Epithelial cell of proximal tubule (primary cell): ENCODE measurements at places on chromosomes 3 and 15. TPM values are rescaled to one million over a fixed set of nuclear protein-coding genes. Genes with fewer than 3 reads are reported as not detected.
A peak's percentile ranks its signal among the peaks of the same experiment; 100 is the strongest.

DNA sequence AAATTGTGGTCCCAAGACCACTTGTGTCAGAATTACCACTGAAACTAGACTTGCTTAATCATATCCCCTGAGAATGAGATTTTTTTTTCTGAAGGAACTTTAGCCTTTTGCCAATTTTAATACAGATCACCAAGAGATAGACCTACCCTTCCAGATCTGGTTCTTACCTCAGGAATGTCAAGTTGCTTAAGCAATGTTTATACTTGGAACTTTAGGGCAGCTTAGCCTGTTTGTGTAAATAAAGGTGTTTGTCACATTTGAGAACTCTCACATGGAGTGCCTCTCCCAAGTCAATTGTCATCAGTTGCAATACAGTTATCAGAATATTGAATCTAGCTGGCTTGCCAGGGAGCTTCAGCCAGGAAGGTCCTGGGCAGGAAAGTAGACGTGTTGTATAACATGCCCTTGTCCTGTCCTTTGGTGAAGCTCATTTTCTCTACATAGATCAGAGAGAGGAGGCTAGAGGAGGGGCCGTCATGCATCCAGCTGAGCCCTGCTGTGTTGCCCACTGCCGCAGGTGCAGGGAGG, 3.9 kb downstream of the GPD1L start:
- no peak for DNase-seq

GRCh38 chr15:74845581-74845980, 2.6 kb upstream of the ULK3 start:
- DNase-seq: no peak

GRCh38 chr3:196619223-196619622, 20.3 kb upstream of the NRROS start:
- DNase-seq: no peak

DNA sequence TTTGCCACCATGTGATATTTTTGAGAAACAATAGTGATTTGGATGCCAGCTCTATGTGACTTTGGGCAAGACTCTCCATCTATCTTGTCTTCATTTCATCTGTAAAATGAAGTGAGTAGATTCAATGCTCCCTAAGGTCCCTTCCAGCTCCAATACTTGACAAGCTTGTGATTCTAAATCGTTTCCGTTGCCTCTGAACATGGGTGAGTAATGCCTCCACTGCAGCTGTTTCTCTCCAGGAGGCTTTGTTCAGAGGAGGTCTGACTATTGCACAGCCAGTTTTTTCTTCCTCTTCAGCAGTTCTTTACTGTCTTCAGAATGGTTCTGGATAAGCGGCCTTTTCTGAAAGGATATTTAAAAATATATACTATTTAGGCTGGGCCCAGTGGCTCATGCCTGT, 14.8 kb upstream of the TMOD3 start:
- no peak for DNase-seq

- no peak for DNase-seq
These were observed 66.3 kb downstream of the CRYGS start for GRCh38 chr3:186477876-186478275.

GRCh38 chr3:127019449-127019848, 36.5 kb downstream of the PLXNA1 start:
- DNase-seq: no peak

DNA sequence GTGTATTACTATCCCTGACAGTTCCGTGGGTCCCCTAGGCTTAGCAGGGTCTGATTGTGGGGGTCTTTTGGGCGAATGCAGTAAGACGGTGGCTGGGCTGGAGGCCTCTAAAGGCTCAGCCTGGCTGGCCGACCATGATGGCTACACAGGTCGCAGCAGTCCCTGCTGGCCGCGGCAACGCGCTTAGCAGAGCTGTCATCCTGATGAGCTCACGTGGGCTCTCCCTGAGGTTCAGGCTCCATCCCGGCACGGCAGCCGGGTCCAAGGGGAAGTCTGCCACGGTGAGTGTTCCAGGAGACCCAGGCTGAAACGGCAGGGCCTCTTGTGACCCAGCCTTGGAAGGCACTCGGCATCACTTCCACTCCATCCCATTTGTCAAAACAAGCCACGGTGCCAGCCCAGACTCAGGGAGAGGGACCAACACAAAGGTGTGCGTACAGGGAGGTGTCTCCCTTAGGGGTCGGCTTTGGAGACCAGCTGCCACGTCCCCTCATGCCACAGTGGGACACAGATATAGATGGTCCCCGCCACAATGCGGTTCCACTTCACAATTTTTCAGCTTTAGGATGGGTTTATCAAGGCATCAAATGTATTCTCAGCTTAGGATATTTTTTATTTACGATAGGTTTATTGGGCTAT, 101.8 kb downstream of the XXYLT1 start:
- DNase-seq: no peak

- DNase-seq: peak; percentile 16
These were observed 19.8 kb downstream of the TUBGCP4 start for GRCh38 chr15:43390723-43391122.

- no peak for DNase-seq
These were observed 46.0 kb downstream of the FSIP1 start for GRCh38 chr15:39736412-39737195.

- DNase-seq: no peak
These were observed 85.7 kb downstream of the ST6GAL1 start for GRCh38 chr3:187015903-187016638.

DNA sequence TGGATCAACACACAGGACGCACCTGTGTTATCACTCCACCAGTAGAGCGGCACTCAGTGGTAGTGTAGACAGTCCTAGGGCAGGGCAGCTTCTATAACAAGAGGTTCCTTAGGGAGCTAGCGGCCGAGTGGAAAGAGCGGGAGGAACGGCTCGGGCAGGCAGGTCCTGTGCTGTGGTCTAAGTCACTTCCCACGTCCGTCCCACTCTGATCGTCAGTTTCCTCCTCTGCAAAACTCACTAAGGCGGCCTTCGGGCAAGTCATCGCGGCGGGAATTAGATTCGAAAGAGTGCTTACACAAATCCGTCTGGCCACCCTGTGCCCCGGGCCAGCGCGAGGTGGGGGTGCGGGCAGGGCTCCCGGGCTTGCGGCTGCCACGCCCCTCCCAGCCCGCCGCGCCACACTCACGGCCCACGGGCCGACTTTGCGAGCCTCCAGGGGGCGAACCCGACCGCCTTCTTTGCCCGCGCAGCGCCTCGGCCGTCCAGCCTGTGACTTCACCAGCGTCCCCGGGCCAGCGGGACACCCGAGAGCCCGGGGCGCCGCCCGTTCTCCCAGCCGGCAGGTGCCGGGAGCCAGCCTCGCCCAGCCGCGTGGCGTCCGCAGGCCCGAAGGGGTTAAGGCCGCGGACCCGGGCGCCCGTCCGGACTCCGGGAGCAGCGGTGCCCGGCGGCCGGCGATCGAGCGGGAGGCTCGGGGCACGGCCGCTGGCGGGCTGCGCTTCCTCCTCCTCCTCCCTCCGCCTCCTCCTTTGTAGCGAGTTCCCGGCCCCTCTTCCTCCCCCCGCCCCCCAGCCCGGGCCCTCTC, 416 bp upstream of the CORO2B start:
- DNase-seq: no peak

GRCh38 chr15:51205050-51205975, 110.6 kb upstream of the TNFAIP8L3 start:
- no peak for DNase-seq

DNA sequence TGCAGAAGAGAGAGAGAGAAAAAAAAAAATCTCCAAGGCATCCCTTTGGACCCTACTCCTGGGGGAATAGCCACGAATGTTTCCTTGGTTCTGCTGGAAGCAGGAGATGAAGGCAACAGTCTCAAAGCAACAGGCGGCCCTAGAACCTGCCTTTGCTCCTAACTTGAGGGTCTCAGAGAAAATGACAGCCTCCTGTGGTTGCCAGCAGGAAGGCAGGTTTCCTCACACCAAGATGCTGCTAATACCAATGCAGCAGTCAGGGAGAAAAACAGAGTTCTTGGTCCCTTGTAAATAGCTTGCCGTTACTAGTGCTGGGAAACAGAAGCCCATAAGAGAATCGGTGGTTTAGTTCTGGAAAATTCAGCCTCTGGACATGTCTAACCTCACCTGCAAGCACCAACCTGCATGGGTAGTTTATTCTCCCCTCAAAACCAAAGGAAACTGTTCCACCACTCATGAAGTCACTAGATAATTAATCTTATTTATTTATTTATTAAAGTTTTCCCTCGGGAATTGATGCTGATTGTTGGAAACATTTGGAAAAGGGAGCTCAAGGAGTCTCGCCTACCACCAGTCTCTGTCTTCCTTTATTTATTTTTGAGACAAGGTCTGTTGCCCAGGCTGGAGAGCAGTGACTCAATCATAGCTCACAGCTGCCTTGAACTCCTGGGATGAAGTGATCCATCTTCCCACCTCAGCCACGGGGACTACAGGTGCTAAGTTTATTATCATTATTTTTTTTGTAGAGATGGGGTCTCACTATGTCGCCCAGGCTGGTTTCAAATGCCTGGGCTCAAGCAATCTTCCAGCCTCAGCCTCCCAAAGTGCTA, 883 bp upstream of the FRMD4B start:
- DNase-seq: no peak

- DNase-seq: no peak
These were observed 18.1 kb upstream of the ZSCAN2 start for GRCh38 chr15:84582583-84583157.

DNA sequence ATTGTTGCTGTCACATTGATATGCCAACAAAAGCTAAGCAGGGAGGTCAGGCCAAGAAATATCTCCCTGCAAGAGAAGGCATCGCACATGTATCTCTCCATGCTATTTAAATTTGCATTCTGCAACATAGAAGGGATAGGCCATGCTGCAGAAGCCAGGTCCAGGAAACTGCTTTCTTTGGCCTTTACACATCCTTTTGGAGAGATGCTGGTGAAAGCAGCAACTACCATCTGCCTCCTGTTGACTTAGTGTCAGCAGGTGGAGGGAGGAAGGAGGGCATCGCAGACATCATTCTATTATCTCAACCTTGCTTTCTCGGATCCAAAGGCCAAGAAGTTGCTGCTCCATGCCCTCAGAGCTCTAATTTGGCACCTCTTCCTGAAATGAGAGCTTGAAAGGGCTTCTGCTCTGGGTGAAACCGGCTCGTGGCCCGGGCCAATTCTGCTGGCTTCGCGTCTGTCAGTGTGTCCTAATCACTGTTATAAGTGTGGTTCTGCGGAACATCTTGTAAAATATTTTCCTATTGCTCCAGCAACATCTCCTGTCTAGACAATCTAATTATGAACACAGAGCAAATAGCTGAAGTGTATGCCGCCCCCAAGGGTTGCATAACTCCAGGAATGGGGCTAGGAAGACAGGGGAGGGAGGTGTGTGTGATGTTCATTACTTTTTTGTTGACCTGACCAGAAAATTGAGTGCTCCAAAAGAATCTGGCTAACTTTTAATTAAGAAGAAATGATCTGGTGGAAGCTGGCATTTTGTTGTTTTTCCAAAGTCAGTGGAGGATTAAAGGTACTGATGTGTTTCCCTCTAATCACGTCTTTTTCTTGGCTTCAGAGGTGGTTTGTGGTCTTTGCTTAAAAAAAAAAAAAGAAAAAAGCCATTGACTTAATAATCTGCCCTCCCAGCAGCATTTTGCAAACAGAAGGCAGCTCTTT, 89.1 kb downstream of the TPRG1 start:
- no peak for DNase-seq

DNA sequence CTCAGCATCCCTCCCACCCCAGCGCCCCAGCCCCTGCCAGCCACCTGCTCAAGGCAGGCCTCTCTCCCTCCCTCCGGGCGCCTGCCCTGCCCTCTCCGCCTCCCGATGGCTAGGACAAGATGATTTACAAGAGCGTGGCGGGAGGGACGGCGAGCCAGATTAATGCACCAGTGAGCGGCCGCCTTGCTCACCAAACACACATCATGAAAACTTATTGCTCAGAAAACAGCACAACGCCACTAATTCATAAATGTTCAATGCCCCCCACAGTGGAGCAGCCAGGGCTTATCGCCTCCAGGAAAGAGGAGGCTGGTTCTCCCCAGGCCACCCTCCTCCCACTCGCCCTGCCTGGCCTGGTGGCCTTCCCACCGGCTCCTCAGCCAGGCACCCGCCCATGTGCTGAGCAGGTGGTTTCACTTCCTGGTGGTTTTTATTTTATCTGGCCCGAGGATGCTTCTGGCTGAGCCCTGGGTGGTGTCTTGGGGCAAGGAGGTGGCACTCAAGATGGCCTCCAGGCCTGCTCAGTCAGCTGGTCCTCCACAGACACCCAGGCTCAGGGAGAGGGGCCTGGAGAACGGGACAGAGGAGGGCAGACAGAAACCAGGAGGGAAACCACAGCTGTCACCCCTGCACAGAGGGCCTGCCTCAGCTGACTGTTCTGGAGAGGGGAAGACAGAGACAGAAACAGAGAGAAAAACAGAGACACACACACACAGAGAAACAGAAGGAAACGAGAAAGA, 284.9 kb downstream of the UACA start:
- DNase-seq: no peak

DNA sequence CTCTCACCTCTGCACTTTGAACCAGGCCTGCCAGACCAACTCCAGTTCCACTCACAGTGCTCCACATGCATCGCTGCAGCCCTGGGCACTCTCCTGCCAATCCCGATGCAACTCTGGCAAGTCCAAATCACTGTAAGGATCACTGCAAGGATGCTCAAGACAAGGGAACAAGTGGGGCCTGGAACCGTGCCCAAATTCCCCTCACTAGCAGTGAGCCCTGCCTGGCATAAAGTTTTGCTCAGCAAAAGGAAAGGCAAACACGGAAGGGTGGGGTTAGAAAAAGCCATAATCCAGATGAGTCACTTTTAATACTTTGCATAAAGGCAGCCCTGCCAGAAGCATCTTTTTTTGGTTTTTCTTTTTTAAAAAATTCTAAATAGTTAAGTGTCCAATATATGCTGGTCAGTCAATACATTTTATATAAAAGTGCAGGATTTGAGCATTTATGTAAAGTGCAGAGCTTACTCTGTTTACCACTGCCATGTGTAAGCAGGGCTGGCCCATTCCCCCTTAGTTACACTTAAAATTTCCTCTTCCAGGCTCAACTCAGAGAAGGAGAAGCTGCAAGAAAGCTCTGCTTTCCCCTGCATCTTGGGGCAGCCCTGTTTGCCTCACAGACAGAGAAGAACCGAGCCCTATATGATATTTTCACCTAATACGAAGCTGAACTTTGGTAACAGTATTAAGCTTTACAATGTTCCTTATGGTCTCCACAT, 102.2 kb downstream of the CD47 start:
- DNase-seq: no peak

- DNase-seq: no peak
These were observed 874.7 kb upstream of the GBE1 start for GRCh38 chr3:82636177-82636576.

- DNase-seq: no peak
These were observed 149.9 kb upstream of the RORA start for GRCh38 chr15:61379005-61379404.

The DAPK2 gene
- total RNA-seq: 0.07 and 7.3 TPM in 2 replicates

The KCNMB3 gene
- 0.40 and 1.2 TPM in 2 replicates for total RNA-seq

The PATL2 gene
- not detected in 2 replicates for total RNA-seq

The MAP2K5 gene
- total RNA-seq: 2.8 and 3.2 TPM in 2 replicates

The DET1 gene
- 4.0 and 4.3 TPM in 2 replicates for total RNA-seq

The SEMA3B gene
- 4.6 and 29.5 TPM in 2 replicates for total RNA-seq
